ENCODE measurements at places on chromosomes 5 and 9. TPM values are rescaled to one million over a fixed set of nuclear protein-coding genes. Genes with fewer than 3 reads are reported as not detected.

DNA sequence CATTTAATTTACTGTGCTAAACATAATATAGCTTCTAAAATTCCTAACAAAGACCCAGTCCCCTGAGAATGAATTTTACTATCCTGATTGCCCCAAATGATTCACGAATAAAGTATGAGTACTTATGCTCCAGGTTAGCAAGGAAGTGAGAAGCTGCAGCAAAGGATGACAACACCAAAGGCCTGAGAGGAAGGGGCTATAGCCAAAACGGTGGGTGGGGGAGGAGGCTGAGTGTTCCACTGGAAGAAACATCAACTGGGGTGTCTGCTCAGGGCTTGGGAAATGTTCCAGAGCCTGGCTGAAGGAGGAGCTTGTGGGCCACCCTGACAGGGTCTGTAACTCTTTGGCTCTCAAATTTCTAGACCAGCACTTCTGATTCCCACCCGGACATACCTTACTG is 157.3 kb downstream of the ADAMTS12 start:
- no peak for DNase-seq

DNA sequence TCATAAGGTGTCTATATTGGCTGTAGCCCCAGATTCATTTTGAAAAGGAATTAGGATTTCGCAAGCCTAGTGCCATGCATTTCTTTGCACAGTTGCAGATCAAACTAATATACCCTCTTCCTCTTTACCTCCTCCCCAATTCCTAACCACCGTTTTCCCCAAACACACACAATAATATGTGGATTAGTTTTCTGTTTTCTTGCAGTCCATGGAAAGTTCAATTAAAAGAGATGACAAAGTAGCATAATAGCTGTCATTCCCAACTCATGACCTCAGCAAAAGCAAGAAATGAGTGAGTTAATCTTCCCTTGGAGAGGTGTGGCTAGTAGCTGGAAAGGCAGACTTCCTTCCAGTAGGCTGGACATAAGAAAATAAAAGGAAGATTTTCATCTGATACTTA is 349.1 kb downstream of the TMEM232 start:
- no peak for DNase-seq

- DNase-seq, result no peak
Observed at GRCh38 chr5:148808864-148809642, 17.4 kb upstream of the ADRB2 start.

GRCh38 chr9:136623842-136624183 is 38.9 kb upstream of the EGFL7 start:
- DNase-seq, result no peak

DNA sequence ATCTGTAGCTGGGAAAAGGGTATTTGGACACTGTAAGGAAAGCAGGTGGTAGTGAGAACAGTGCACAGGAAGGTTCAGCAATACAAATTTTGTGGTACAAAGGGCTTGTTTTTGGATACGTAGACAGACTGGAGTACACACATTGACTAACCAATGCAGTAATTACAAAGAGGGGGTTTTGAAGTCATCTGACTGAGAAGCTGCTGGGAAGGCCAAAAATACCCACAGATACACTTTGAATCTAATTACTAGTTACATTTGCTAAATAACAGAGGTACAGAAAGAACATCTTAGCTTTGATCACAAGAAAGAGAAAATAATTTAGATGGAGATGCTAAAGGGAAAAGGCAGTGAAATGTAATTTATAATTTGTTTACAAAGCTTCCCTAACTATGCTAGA is 45.9 kb downstream of the PKD2L2 start:
- no peak for DNase-seq

GRCh38 chr9:80951675-80952074 is 737.7 kb downstream of the TLE1 start:
- DNase-seq, result peak; percentile 51

GRCh38 chr5:6902597-6902996 is 189.4 kb downstream of the TENT4A start:
- no peak for DNase-seq

DNA sequence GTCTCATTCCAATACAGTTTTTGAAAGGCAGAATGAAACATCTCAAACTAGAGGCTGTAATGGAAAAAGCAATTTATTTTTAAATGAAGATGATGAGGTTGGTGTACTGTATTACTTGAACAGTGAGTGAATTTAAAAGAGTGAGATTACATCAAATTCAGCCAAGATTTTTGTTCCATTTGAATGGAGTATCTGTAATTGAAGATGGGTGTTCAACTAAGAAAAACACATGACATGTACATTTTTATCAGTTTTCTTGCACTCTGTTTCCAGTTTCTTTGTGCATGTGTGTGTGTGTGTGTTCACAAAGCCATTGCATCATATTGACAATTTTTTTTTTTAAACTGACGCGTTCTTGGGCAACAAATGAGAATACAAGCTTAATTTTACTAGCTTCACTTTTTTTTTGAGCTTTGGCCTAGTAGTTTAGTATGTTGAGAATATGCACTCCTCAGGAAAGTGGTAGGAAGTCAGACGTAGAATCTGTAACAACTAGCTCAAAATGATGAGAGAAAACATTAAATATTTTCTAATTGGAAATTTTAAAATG is 243.5 kb downstream of the MAST4 start:
- no peak for DNase-seq

DNA sequence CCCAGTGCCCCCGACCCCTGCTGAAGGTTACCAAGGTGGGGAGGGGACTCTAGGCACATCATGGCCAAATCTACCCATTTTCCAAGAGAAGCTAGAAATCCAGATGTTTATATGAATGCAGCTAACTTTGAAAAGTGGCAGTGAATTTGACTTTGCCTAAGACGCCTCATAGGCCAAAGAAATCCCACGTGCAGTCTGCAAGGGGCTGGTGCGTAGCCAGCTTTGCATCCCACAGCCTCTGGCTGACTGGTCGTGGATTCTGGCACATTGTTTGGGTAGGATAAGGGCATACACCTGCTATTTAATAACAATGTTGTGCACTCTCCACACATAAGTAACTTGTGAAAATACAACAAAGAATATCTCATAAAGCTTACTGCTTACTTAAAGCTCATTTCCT is 3.5 kb upstream of the GADD45G start:
- DNase-seq, result no peak

DNA sequence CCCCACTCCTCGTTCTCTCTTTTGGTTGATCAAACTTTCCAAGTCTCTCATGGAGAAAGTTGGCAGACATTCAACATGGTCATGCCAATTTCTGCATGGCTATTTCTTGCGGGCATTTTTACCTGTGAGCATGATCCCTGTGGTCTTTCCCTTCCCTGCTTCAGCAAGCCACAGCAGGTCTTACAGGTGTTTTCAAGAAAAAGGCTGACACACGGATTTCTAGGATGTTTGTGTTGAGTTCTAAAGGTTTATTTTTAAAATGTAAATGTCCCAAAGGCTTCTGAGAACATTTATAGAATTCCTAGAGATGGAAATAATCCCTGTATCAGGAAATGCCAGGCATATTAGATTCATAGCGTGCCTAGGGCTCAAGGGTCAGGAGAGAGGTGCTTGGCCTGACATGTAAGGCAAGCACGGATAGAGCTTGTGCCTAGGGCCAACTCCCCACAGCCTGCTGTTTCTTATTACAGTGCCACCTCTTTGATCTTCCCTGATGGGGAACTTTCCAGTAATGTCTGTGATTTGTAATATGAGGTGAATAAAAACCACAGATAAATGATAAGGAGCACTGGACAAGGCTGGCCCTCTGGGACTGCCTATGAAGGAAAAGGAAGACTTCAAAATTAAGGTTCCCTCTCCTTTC is 79.8 kb downstream of the MUSK start:
- DNase-seq, result no peak

DNA sequence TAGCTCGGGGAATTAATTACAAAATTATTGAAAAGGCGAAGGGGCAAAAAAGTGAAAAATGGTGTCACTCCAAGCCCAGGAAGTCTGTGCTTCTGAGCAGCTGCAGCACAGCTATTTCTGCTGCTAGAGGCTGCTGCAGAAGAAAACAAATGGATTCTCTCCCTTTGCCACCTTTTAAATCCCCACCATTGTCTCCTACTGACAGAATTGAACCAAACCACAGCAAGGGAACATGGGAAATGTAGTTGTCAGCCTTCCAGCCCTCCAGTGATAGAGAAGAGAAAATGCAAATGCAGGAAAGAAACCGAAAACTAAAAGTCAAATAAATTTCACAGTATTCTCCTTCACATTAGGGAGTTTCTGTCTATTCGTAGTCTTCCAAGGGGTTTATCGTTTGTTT is 33.4 kb upstream of the CDC42SE2 start:
- peak; percentile 34 for DNase-seq

DNA sequence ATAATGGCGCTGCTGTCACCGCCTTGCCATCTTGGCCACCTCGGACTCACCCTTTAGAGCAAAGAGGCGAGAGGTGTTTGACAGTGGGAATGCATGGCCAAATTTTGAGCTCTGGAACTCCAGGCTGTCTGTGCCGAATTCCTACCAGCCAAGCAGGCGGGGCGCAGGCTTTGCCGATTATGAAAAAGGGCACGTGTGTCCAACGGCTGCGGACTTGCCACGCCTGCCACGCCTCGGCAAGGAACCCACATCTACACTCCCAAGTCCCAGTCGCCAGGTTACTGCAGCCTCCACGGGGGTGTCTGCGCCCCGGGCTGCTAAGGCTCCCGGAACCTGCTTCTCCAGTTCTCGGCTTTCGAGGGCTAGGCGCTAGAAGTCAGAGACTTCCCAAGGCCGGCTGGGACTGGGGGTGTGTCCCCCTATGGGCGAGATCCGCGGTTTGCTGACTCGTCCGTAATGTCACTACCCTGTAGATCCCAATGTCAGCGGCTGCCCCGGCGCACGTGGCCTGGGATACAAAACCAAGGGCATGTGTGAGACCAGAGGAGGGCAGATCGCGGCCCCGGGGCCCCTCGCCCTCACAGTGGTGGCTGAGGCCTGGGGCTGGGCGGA is 2.8 kb downstream of the NPR3 start:
- DNase-seq, result peak; percentile 39

DNA sequence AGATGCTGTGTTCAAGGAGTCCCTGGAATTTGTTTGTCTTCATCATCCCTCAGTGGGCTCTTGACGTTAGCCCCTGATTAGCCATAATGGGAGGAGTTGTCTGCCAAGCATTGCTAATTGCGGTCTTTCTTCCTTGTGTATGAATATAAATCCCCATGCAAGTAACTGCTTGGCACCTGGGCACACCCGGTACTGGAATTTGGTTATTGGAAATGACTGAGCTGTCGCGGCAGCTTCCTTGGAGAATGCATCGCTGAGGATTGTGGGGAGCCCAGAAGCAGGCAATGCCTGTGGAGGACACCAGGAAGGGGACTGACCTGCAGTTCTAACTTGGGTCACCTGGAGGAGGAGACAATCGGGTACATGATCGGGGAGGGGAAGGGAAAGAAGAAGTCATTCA is 53.3 kb upstream of the CTSL start:
- no peak for DNase-seq

DNA sequence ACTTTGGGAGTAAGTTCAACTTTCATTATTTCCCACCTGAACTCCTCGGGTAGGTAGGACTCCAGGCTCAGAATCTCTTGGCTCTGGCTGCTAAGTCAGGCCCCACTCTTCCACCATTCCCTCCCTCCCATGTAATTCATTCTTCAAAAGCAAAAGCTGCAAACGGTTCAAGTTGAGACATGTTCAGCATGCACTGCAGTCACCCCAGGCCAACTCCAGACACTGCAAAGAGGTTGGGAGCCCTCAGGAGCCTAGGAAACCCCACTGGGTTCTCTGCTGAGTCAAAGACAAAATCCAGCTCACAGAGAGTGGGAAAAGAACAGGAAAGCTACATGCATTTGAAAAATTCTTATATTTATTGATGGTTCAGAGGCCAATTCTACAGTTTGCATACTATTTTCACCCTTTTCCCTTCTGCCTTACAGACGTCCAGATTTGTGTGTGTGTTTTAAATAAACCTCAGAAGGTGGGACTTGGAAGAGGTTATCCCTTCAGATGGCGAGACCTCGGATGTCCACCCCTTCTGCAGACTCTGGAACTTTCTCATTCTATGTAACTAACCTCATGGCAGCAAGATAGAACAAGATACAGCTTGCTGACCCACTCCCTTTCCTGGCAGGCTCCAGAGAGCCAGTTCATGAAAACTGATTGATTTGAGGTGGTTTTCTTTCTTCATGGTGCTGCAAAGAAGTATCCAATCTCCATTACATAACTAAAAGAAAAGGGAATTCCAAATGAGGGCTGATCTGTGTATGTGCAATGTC is 65.7 kb upstream of the EQTN start:
- no peak for DNase-seq

GRCh38 chr9:81822967-81823366 is 105.3 kb upstream of the SPATA31D4 start:
- no peak for DNase-seq

DNA sequence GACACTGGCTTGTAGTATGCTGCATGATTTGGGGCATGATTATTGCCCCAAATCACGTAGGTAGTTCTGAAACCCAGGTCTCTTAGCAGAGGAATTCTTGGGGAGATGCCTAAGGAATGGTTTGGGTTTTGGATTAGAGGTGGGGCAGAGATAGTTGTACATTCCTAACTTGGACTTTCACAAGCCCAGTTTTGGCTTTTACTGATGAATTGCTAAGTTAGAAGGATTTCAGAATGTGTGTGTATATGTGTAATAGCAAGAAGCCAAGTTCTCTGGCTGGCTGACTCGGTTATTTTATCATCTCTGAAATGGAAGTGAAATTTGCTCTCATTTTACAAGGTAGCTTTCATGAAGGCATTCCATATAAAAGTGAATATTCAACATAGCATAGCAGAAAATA is 23.8 kb upstream of the ZNF131 start:
- no peak for DNase-seq

GRCh38 chr5:110440058-110440457 is 286.4 kb downstream of the TMEM232 start:
- DNase-seq, result peak; percentile 8

DNA sequence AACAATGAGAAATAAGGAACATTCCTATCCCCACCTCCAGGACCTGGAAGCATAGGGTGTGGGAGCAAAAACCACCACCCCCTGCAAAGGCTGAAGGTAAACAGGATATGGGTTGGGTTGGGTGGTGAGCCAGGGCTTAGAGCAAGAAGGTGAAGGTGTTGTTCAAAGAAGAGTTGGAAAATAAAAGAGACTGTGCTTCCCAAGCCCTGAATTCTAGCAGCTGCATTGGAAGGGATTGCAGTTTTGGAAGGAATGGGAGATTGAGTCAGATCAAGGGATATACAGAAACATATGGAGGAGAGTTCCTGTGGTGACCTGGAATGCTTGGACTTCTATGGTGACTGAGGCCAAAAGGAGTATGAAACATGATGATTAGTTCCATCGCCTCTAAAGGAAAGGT is 24.7 kb upstream of the MTAP start:
- no peak for DNase-seq

The C5 gene
- 0.45 TPM for total RNA-seq

The PCDHGB3 gene
- total RNA-seq, result 1.8 TPM

The ZMYND19 gene
- 28.3 TPM for total RNA-seq

The SAXO1 gene
- not detected for total RNA-seq

Measured in myocyte (in vitro differentiated cells).